A549 treated with RU486 at 1 μM for 4 hours (cell line): ENCODE measurements at places on chromosomes 6 and 20. TPM values are rescaled to one million over a fixed set of nuclear protein-coding genes. Genes with fewer than 3 reads are reported as not detected.

Gene TINAG
- not detected in 5 replicates for total RNA-seq

Gene SLC26A8
- total RNA-seq, result not detected in 5 replicates

Gene SEMG1
- total RNA-seq, result not detected in 5 replicates

Gene GLP1R
- total RNA-seq, result not detected in 5 replicates

Gene POU3F2
- total RNA-seq, result 0.05 TPM in 1 of 5 replicates, not detected in the others

Gene HCRTR2
- total RNA-seq, result not detected in 5 replicates

Gene HECA
- total RNA-seq, result 0.48 to 2.2 TPM (median 2.0 TPM) in 5 replicates

Gene ACTL10
- not detected in 5 replicates for total RNA-seq

Gene BPI
- total RNA-seq, result not detected in 5 replicates

Gene PKIB
- 0.58 to 1.4 TPM (median 0.93 TPM) in 5 replicates for total RNA-seq

Gene CLDN20
- total RNA-seq, result not detected in 5 replicates

Gene CLPSL1
- not detected in 5 replicates for total RNA-seq

Gene ZBTB22
- 2.8 to 4.1 TPM (median 3.2 TPM) in 5 replicates for total RNA-seq

Gene NT5E
- 20.4 to 42.9 TPM (median 36.6 TPM) in 5 replicates for total RNA-seq
